Fibroblast of skin of right quadriceps (primary cell): ENCODE measurements at places on chromosomes 5 and 9.

DNA sequence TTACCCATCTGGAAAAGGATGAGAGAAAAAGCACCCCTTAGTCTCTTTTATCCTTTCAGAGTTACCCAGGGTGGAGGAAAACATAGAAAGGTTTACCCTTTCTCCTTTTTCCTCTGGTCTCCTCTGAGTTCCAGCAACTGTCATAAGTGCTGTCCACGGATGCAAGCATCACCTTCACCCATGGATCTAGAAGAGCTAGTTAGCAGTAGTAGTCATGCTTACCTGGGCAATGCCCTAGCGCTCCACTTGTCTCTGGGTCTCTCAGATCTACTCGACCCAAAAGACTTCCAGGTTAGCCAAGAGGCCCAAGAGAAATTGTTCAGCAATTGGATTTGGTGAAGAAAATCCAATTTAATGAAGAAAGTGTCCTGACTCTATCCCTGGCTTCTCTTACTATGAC, 656.2 kb upstream of the PTPRD start:
- no peak for DNase-seq

DNA sequence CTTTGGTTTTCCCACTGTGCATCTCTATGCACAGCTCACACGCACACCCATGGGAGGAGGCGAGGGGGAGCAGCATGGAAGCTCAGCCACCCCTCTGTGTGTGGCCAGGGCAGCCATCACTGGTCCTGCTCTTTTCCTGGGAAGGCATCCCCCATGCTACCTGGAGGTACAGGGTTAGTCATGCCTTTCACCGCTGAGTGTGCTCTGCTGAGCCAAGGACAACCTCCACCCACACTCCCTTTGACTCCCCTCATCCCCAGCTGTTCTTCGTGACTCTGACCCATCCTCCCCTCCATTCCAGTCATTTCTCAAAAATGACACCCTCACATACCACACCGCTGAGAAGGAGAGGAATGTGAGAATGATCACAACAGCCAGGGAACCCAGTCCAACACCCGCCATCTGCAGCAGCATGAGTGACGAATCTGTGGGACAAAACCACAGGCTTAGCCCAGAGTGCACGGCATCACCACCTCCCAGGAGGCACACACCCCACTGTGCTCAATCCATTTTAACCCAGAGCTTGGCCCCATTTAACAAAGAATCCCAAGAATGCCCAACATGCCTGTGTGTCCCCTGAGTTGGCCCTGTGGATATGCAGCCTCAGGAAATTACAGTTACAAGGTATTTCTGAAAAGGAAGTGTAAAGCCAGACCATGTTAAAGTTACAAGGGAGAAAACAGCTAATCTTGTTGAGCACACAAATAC, 133.4 kb downstream of the SUSD1 start:
- peak; percentile 100 for DNase-seq

GRCh38 chr5:126988021-126988569, 42.3 kb downstream of the MARCHF3 start:
- DNase-seq = no peak

GRCh38 chr5:997001-997474, 11.6 kb upstream of the NKD2 start:
- peak; percentile 29 for DNase-seq

DNA sequence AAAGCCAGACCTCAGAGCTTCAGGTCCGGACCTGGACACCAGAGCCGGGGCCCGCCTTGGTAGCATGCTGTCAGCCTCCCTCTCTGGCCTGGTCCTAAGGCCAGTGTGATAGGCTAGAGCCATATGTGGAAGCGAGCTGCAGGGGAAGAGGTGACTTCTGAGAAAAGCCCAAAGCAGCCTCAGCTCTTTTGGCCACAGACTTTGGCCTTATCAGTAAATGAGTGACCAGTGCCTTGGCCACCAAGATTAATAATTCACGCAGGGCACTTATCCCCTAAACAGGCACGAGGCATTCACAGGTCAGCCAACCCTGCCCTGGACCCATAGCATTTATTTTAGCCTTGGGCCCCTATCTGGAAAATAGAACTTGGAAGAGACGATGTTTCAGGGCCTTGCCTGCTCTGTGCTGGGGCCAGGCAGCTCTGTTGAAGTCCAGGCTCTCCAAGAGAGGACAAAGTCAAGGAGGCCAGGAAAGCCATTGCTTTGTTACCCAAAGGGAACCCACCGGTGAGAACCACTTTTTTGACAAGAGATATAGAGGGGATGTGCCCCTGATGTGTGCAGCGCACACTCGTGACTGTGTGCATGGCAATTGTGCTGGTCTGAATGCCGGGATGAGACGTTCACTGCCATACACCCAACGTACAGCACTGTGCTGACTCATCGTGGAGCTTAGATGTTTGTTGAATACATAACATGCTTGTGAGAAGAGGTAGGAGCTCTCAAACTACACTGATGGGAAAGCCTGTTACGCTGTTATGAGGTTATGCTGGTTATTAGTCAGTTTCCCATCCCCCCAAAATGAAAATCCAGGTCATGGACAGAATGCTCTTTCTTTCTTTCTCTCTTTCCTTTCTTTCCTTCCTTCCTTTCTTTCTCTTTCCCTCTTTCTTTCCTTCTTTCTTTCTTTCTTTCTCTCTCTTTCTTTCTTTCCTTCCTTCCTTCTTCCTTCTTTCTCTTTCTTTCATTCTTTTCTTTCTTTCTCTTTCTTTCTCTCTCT, 5.0 kb upstream of the SLC34A1 start:
- peak; percentile 88 for DNase-seq

GRCh38 chr9:137569609-137570203, 9.0 kb downstream of the DPH7 start:
- no peak for DNase-seq

DNA sequence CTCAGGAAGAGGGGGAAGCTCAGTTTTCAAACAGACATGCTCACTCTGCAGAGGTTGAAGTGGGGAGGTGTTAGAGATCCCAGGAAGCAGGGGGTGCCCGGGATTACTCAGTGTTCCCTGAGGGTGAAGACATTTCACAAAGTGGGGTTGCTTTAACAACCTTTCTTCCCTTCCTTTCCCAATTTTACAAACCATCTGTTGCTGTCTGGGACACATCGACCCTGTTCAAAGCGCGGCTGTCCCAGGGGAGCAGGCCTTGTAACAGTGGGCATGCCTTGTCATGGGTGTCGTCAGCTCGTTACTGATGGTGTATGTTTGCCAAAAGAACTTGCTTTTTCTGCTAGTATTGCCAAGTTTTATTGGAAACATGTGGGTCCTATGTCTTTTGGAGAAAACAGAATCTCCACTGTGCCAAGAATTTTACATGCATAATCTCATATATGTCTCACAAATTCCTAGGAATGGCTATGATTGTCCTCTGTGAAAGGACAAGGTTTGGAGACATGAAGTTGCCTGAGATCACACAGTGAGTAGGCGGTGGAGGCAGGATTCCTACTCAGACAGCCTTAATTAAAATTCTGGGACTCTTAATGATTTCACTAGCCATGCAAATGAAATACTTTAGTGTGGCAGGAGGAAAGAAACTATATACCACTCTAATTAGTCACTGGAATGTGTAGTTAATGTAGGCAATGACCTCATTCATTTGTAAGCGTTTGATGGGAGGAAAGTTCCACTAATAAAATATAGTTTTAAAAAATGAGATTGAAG, 198.9 kb downstream of the NXNL2 start:
- peak; percentile 88 for DNase-seq

GRCh38 chr5:179130101-179130681, 70.0 kb downstream of the ZNF354C start:
- DNase-seq = no peak

DNA sequence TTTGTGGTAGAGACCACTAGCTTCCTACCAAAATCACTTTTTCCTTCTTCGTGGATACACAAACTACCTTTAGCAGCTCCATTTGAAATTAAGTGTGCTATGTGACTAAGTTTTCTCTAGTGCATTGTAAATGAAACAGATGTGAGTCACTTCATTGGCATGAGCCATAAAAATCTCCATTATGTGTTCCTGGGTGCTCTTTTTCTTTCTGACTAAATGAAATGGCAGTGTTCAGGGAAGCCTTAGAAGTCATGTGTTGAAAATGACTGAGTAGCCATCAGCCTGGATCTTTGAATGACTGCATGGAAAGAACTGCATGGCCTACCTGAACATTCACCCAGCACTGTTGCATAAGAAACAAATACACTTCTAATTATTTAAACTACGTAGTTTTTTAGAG, 107.9 kb downstream of the NDUFAF2 start:
- peak; percentile 91 for DNase-seq

DNA sequence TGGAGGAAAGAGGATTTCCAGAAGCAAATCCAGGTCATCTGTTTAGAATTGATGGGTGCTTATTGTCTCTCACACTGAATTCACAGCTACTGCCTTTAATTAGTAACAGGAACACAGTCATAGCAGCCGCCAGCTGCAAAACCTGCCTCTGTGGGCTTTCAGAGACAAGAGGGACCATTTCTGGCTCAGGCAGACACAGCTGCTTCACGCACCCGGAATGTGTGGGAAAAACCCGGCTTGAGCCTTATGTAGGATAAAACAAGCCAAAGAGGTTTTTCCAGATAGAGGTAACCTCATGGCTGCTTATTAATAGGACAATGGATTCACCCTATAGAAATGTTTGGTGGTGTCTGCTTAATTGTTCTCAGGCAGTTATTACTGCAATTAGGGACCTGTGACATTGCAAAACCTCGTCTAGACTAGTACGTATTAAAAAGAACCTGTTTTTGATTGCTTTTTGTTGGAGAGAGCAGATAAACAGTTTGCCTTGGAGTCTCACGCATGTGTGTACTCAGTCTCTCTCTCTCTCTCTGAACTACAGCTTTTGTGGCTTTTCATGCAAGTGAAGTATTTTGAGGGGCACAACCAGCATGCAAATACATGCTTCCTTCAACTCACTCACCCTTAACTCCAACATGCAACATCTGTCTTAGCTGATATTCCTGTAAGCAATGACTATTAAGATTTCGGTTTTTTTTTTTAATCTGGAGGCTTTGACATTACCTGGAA, 302.7 kb downstream of the PLK2 start:
- DNase-seq = peak; percentile 73

DNA sequence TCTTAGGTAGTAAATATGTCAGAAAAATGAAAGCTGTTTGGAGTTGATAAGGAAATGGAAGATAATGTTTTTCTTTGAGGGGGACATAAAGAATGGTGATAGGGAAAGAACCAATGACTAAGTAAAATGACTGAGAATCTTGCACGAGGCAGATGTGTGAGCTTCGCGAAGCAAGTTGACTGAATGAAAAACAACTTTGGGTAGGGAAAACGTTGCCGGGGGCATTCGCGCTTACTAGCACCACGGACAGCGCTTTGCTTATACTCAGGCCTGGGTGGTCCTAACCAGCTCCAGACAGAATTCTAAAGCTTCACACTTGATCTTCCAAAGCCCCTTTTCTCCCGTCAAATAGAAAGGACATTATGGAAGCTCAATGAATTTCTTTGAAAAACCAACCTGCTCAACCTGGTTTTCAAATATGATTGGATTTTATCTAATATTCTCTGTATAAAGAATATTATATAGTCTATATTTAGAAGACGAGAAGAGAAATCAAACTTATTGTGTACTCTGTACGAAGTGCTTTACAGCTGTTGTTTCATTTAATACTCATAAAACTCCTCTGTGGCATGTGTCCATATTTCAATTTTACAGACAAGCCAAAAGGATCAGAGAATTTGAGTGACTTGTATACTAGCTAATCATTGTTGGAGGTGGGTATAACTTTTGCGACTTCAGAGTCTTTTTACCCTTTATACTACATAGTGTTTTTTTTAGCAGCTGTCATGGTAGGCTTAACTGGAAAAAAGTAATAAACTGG, 1.9 kb upstream of the CDKN2B start:
- DNase-seq = peak; percentile 55

DNA sequence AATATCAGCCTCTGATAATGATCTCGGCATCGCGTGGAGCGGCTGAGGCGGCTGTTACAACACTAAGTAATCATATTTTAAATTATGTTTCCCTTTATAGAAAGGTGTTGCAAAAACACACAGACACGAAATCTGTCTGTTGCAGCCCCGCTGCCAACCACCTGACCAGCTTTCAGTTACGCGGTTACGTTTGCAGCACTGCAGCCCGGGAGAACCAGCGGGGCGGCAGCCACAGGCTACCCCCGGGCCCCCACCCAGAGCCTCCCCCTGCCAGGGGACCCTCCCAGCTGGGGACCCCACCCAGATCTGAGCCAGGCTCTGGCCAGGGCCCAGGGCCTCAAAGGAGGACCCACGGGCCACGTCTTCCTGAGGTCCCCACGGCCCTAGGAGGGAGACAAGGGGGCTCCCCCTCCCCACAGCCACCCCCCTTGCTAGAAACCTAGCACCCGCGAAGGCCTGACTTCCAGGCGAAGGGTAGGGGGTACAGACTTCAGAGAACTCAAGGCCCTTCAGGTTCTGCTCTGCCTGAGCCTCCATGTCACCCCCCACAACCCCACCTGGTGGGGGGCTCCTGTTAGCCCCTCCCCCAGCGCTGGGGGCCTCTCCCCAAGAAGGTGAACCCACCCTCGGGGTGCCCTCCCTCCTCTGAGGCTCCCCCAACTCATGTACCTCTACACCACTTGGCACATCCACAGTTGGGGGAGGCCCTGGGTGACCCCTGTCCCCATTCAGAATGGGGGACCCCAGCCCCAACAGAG, 6.0 kb downstream of the NACC2 start:
- no peak for DNase-seq

- DNase-seq = peak; percentile 39
Observed at GRCh38 chr5:139725073-139725830, 70.4 kb upstream of the PSD2 start.

- peak; percentile 28 for DNase-seq
Observed at GRCh38 chr5:42943931-42944631, 96.0 kb downstream of the ANXA2R start.
